ENCODE measurements at places on chromosomes 16 and 17.

DNA sequence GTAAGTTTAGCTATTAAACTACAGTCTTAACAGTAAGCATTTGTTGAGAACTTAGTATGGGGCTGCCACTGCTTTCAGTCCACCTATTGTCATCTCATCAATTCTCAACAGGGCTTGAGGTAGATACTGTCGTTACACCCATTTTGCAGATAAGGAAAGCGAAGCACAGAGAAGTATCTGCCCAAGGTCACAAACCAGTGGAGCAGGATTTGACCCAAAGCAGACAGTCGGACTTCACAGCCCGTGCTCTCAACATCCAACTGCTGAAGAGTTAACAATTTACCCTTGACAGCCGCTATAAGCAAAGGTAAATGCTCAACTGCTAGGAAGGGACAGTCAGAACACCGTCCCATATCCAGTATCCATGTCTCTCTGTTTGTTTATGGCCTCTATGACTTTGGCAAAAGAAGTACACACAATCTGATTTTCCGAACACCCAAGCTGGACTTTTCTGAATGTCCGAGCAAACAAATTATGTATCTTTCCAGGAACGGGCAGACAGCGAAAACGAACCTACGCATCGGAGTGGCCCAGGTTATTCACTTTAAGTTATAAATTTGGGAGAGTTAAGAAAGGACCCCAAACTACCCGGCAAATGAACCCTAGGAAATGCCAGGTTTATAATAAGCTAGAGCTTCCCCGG lies 1.2 kb downstream of the SIAH1 start:
- no peak for DNase-seq

GRCh38 chr17:15498107-15498506 lies 30.7 kb upstream of the CDRT4 start:
- no peak for DNase-seq

- no peak for DNase-seq
These were observed 33.8 kb upstream of the CRISPLD2 start for GRCh38 chr16:84785843-84786581.

DNA sequence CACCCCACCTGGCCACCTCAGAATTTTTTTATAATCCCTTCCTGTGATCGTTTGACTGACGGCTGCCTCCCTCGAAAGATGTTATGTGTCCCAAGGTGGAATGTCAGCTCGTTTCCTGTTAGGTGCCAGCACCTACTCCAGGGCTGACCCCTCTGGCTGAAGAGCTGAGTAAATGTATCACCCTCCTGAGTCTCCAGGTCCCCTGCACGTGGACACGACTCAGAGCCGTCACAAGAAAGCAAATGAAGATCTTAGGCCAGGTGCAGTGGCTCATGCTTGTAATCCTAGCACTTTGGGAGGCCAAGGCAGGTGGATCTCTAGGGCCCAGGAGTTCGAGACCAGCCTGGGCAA lies 273.2 kb downstream of the C16orf95 start:
- DNase-seq = no peak

GRCh38 chr17:9977180-9977575 lies 72.1 kb upstream of the RCVRN start:
- no peak for DNase-seq

DNA sequence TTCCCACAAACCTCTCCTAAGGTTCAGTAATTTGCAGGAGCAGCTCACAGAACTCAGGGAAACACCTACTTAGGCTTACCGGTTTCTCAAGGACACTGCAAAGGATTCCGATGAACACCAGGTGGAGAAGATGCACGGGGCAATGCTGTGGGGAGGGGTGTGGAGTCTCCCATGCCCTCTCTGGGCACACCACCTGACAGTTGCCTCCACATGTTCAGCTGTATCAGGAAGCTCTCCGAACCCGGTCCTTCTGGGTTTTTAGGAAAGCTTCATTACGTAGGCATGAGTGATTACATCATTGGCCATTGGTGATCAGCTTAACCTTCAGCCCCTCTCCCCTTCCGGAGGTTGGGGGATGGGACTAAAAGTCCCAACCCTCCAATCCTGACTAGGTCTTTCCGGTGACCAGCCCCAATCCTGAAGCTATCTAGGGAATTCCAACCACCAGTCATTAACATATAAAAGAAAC lies 21.6 kb downstream of the C17orf58 start:
- DNase-seq = no peak

GRCh38 chr17:17077861-17078732 lies 35.8 kb downstream of the MPRIP start:
- no peak for DNase-seq

GRCh38 chr16:13848795-13849194 lies 71.2 kb upstream of the ERCC4 start:
- no peak for DNase-seq

GRCh38 chr16:12896562-12896961 lies 4.8 kb upstream of the SHISA9 start:
- no peak for DNase-seq

GRCh38 chr16:78500659-78501270 lies 401.3 kb downstream of the WWOX start:
- DNase-seq = no peak

Data from T-helper 1 cell (primary cell).